ENCODE measurements at places on chromosomes 5 and 9.

GRCh38 chr9:91191411-91192380 is 170.0 kb downstream of the AUH start:
- DNase-seq, result no peak

GRCh38 chr5:145800181-145800580 is 35.0 kb downstream of the PRELID2 start:
- no peak for DNase-seq

- DNase-seq, result peak; percentile 82
Measured at GRCh38 chr5:173615884-173616576, 420 bp downstream of the BOD1 start.

DNA sequence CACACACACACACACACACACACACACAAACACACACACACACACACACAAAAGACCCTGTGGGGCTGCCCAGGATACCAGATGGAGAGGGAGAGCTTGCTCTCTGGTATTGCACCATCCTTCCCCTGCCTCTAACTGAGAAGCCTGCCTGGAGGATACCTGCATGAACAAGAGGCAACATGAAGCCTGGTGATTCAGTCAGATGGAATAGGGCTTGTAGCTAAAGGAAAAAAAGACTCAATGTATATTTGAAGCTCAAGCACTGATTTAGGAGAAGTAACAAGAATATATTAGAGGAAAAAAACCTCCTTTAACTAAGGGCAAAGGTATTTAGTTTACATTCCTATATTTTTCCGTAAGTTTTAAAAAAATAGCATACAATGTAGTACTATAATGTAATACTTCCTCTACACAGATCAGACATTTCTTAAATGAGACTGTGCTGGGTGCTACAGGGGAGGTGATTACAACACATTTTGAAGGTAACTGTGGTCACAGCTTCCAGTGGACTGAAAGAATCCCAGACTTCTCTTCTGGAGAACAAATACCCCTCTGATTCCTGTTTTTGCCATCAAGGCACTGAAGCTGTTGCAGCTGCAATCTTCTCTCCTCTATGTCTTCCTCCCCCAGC is 169.3 kb downstream of the DCP2 start:
- DNase-seq, result no peak

DNA sequence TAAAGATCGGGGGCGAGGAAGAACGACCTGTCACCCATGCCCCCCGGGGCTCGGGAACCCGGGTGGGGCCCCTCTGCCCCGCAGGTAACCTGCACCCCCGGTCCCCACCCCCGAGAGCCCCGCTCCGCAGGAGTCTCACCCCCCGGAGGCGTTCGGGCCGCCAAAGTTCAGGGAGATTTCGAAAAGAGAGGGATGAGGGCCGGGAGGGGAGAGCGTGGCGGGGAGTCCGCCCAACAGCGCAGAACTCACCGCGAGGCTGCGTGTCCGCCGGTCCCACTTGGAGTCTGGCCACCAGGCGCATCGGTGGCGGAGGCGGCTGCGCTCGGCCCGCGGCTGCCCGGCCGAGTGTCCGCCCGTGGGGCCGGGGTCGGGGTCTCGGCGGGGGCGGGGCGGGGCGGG is at the start of gene PHF19:
Gene PHF19 (minus strand): TSS at position 347 of the 399 bp plus-strand sequence. CDS start 2,447 bp downstream, outside the sequence.
- DNase-seq, result no peak

DNA sequence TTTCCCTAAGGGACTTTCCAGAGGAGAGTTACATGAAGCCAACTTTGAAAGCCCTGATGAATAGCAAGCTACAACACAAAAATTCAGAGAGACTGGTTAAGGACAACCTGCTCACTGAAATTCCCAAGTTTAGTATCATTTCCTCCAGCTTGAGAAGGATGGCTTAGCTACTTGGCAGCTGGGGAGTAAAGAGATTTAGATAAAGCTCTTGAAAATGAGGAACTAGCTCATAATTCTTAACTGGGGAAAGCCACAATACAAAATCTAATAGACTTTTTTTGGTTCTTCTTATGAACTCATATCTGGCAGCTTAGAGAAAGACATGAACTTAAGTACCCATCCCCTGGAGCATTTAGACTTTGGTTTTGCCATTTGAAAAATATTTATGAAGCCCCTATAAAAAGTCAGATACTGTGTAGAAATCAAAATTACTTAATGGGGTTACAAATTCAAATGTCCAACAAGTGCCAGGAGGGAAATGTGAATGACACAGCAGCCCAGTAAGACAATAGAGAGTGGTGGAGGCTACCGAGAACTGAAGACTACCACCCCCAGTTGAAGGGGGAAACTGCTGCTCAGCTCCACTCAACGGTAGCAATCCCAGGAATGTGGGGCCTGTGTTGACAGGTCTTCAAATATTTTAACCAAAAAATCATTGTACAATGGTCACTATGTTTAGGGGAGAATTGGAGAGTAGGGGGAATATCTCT is 79.4 kb upstream of the ADRB2 start:
- DNase-seq, result peak; percentile 10
